ENCODE measurements at places on chromosomes 13 and 19.

- no peak for DNase-seq
Observed at GRCh38 chr13:99969453-99969918, 2.1 kb downstream of the ZIC5 start.

GRCh38 chr13:75946536-75947284 lies 310.6 kb downstream of the LMO7 start:
- no peak for DNase-seq

GRCh38 chr19:5131031-5131505 lies 162.2 kb downstream of the KDM4B start:
- DNase-seq: no peak

DNA sequence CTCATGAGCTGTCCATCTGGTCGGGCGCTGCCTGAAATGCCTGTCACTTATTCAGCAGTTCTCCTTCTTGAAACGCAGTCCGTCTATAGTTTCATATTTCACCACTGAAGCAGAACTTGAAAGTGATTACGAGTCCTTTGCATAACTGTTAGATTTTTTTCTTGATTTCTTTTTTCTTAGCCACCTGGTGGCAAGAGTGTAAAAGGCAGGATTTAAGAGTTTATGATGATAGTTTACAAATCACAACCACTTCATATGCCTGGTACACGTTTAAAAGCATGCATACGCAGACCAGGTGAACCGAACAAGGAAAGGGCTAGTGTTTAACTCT lies 45.8 kb downstream of the GGACT start:
- DNase-seq: no peak

DNA sequence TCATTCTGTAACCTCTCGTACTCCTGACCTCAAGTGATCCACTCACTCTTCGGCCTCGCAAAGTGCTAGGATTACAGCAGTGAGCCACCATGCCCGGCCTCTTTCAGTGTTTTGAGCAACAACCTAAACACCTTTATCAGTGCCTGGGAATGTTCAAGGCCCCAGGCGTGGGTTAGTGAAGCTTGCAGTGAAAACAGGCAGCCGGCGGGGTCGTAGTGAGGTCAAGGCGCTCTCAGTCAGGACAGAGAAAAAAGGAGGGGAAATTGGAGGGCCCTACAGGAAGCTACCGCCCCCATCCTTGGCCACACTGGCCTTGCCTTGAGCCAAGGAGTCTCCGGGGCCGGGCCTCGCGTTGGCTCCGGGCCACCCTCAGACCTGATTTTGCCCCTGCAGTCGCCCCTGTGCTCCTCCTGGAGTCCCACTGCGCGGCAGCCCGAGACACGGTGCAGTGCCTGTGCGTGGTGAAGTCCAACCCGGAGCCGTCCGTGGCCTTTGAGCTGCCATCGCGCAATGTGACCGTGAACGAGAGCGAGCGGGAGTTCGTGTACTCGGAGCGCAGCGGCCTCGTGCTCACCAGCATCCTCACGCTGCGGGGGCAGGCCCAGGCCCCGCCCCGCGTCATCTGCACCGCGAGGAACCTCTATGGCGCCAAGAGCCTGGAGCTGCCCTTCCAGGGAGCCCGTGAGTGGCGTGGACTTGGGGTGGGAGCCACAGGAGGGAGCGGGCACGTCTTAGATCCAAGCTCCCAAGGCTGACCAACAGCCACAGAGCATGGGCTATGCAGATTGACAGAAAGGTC lies 17.7 kb downstream of the MAG start:
- DNase-seq: no peak

- DNase-seq: no peak
Observed at GRCh38 chr13:29453617-29454011, 141.9 kb downstream of the SLC7A1 start.

- no peak for DNase-seq
Observed at GRCh38 chr13:55627221-55627620, 1513.5 kb upstream of the PRR20A start.

GRCh38 chr13:20461481-20461859 lies 64.2 kb downstream of the CRYL1 start:
- no peak for DNase-seq

GRCh38 chr19:15577184-15577771 lies 37.7 kb upstream of the CYP4F8 start:
- DNase-seq: no peak

DNA sequence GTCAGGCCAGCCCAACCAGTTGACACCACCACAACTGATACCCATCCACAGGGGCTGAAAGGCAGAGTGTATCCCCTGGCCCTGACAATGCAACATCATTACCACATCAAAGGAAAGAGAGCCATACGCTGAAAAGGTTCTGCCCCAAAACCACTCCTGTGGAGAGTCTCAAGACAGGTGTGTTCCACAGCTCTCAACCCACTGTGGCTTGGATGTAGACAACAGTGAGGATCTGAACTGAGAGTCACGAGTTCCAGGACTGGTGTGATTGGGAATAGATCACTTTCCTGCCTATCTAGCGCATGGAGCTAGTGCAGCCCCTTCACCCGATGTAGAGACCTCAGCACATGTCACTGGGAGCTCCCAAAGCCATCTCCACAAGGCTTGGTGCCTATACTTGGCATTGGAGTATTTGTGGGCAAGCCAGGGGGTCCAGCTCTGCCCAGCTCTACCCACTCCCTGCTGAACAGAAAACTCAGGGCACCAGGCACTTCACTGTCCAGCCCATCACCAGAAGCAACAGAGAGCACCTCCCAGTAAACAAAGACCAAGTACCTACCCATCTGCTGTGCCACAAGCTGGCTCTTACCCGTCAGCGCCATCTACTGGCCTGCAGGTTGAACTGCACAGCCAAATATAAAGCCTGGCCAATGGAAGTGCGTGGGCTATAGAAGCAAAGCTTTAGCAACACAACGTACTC lies 579.5 kb downstream of the UQCRFS1 start:
- no peak for DNase-seq

- DNase-seq: no peak
Observed at GRCh38 chr19:1255186-1256161, 7.1 kb downstream of the MIDN start.

DNA sequence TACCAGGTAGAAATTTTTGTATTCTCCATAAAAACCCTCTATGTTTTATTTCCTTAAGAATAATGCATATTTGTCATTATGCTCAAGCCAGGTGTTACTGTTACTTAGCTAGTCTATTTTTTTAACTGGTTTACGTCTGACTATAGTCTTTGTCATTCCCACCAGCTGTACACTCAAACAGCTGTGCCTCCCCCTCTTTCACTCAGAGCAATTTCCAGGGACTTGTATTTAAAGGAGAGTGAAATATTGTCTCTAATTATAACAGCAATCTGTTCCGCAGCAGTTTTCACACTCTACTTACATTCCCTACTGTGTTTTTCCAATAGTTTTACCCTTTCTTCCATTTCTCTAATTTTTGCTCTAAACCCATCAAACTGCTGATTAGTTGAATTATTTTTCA lies 813.6 kb upstream of the MIR17HG start:
- DNase-seq: no peak

GRCh38 chr19:10712045-10712444 lies 5.8 kb upstream of the DNM2 start:
- no peak for DNase-seq

DNA sequence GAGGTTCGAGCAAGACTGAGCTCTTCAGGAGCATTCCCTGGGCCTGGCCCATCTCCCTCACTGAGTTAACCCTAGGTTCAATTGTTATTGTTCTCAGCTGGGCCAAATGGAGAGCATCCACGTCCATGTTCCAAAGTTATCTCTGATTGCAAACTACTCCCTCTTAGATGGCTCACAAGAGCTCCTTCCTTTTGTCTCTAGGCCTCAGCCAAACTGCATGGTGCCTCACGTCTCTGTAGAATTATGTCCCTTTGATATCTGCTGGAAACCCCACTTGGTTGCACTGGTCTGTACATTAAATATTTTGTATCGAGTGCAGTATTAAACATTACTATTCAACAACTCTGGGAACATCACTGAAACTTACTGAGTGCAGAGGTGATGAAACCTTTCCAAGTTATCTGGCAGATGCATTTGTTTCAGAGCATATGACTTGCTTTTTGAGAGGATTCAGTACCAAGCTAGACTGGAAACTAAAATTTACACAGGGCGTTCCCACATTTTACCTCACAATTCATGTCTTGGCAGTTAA lies 38.1 kb downstream of the DOCK9 start:
- DNase-seq: no peak

DNA sequence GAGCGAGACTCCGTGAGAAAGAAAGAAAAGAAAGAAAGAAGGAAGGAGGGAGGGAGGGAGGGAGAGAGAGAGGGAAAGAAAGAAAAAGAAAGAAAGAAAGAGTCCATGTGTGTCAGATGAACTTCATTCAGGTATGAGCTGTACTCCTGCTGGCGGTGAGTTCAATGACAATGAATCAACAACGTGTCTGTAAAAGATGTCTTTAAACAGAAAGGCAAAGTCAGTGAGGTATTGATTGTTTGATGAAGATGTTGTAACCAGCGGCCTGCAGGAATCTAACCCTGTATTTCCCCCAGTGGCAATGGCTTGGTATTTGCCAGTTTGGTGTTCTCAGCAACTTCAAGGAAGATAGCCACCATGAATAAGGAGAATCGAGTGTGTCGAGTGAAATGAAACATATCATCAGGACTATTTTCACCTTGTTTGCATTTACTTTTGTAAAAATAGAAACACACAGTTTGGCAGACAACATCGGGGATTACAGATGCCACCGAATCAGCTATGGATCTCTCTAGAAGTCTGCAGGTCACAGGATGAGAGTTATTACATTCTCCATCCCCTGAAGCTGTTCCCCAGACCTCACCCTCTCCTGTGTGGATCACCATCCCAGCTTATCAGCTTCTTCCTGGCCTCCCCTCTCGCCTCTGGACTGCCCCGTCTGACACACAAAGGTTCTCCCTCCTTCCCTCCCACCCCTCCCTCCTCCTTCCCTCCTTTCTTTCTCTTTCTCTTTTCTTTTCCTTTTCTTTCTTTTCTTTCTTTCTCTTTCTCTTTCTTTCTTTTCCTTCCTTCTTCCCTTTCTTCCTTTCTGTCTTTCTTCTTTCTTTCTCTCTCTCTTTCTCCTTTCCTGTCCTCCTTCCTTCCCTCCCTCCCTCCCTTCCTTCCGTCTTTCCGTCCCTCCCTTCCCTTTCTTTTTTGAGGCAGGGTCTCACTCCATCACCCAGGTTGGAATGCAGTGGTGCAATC lies 8.2 kb upstream of the SBK3 start:
- no peak for DNase-seq

GRCh38 chr19:54449701-54450069 lies 686 bp downstream of the LENG8 start:
- no peak for DNase-seq

- no peak for DNase-seq
Observed at GRCh38 chr13:49869519-49869918, 66.6 kb downstream of the SPRYD7 start.

- no peak for DNase-seq
Observed at GRCh38 chr13:34943436-34944273, 1.6 kb downstream of the NBEA start.

DNA sequence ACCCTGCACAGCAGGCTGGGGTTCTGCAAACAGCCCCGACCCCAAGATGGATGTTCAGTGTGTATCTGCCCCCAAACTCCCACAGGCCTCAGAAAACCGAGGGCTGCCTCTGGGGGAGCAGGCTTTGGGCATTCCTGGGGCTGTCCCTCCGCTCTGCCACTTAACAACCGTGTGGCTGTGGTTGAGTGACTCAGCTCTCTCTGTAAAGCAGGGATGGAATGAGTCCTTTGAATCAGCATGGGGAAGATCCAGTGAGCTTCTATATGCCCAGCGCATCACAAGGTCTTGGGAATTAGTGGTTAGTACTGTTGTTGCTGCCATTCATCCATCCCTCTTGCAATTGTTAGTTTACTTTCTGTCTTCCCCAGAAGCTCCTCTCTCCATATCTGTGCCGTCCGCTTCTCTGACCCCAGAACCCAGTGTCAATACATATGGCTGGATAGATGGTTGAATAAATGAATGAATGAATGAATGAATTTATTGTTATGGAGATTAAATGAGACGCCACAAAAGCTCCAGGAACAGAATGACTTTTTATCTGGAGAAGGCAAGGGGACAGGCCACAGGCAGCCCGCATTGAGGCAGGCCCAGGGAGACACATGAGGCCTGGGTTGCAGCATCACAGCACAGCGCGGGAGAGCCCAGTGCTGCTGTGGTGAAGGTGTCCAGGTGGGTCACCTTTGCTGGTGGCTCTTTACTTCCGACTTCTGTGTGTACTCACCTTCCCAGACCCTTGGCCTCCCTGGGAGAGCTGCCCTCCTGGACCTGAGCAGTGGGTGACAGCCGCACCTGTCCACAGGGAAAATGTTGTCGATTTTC lies 89.2 kb downstream of the RGCC start:
- DNase-seq: peak; percentile 32

DNA sequence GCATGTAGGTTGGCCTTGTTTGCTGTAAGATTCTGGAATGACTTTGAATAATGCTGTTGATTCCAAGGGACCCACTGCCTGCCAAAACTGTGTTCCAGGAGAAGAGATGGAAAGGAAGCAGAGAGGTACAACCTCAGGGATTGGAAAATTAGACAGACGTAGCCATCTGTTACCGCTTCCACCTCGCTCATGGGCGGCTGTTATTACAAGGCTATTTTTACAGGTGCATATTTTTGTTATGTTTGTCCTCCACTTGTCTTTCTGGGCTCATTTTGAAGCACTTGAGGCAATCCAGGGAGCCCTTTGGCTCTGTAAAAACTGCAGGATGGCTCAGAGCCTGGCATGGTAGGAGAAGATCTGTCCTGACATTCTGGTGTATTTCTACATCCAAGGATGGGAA lies 276.4 kb upstream of the TMTC4 start:
- DNase-seq: no peak

- DNase-seq: no peak
Observed at GRCh38 chr13:40165316-40165932, 501.0 kb downstream of the FOXO1 start.
